Stimulated activated CD8-positive, alpha-beta memory T cell treated with anti-CD3 and anti-CD28 coated beads, Interleukin-4, amount 100 ng/mL, for 4 hours (primary cell): ENCODE measurements at places on chromosomes 5 and 9.

DNA sequence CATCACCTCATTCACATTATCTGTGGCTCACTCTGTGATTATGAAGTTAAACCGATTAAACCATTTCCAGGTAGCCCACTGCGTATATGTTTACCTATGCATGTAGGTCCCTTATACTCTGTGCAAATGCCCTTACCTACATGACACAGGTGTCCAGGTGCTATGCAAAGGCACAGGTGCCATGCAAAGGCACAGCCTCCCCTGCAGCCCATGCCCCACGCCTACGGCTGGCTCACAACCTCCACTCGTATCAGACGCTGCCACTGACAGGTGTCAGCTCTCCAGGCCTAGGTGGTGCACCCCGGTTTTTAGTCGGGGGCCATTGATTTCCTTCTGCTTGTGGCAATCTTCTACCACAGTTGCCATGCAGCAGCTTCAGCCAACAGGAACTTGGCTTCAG is 57.7 kb upstream of the IRX1 start:
- no peak for DNase-seq

DNA sequence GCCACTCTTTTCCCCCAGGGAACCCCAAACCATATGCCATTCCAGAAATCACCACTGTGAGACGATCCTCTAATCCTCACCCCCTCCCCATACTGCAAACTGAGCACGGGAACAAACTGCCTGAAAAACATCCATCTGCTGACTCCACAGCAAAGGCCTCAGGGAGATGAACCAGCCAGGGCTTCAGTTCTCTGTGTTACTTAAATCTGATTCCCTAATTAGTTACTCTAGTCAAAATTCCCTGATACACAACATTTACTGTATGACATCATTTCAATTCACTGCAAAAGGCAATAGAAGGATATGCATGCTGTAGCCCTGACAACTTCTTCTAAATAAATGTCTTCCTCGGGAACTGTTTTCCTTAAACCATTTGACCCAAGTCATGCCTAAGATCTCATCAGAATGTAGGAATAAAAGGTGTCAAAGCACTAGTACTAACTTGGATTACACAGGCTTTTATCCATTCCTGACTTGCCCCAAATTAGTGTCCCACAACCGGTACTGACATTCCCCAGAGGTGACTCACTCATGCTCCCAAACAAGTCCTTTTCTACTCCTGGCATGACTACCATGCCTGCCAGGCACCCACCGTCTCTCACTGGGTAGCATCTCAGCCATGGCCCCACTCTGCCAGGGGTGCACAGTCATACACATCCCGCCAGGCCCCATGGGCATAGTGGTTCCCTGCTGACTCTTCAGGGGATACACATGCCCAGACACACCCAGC is 35.0 kb downstream of the MTX3 start:
- no peak for DNase-seq

GRCh38 chr5:175479125-175479881 is 943 bp downstream of the SFXN1 start:
- DNase-seq = no peak

DNA sequence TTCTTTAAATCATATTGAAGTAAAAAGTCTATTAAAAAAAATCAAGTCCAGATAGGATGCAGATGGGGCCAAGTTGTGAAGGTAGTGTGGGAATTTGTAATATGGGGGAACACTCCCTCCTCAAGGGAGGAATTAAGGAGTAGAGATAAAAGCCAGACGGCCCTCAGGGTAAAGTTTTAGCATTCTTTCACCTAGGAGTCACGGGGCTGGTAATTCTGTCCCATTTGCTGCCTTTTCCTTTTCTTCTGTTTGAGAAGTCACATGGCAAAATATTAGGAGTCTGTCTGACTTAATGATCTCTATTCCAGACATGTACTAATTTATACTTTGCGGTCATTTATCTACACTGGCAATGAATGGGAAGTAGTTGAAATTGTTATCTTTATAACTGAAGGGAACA is 61.9 kb downstream of the SNX24 start:
- DNase-seq = no peak

DNA sequence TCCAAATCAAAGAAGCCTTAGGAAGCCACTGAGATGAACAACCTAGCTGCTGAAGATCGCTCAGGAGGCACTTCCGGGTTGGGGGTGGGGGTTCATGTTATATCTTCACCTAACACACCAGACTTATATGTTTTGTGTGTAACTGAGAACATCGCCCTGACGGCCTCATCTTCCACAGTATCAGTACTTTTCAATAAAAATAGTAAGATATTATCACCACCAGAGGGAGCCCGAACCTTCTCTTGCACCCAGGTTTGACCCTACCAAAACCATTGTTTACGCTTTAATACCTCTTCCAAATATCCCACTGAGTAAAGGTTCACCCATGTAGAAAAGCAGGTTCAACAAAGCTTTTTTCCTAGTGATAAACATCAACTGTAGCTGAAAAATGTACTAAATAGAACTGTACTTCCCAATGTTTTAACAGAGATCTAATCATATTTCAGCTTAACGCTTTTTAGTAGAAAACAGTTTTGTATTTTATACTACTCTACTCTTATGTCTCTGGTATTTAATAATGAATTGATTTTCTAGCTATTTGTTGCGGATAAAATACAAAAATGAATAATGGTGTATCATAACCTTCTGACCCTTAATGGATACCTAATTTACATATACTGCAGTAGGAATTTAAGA is 244.0 kb downstream of the EPB41L4A start:
- no peak for DNase-seq

GRCh38 chr5:145585-146323 is 45.5 kb upstream of the LRRC14B start:
- DNase-seq = no peak

- no peak for DNase-seq
These were observed 28.2 kb upstream of the SMAD5 start for GRCh38 chr5:136104306-136104965.

DNA sequence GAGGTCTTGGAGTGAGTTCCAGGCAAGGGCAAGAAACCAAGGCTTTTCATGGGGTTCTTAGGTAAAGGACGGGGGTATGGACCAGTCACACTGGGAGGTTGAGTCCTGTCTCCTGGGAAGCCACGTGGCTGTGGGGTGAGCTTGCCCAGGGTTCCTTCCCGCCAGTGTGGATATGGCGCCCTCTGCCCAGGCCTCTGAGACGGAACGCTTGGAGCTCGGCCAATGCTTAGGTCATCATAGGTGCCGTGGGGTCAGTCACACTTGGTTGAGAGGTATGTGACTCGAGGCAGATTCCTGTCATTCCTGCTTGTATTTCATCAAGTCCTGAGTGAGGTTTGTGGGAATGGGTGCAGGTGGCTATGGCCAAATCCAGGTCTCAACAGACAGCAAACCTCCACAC is 46.2 kb downstream of the TENT4A start:
- no peak for DNase-seq

DNA sequence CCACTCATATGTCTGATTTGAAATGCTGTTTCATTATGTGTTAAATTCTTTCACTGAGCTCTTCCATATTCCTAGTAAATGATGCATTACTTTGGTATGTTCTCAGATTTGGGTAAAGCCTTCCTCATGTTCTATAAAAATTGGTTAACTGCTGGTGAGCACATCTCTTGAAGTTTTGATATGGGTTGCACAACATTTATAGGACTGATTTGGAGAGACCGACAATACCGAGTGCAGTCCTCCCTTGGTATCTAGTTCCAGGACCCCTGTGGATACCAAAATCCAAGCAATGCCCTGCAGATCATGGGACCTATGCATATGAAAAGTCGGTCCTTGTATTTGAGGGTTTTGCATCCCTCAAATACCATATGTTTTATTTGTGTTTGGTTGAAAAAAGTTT is 37.8 kb downstream of the WDR36 start:
- no peak for DNase-seq

- no peak for DNase-seq
These were observed 596.9 kb upstream of the CDH6 start for GRCh38 chr5:30596495-30597064.

GRCh38 chr5:106116682-106117081 is 1554.1 kb downstream of the EFNA5 start:
- no peak for DNase-seq

DNA sequence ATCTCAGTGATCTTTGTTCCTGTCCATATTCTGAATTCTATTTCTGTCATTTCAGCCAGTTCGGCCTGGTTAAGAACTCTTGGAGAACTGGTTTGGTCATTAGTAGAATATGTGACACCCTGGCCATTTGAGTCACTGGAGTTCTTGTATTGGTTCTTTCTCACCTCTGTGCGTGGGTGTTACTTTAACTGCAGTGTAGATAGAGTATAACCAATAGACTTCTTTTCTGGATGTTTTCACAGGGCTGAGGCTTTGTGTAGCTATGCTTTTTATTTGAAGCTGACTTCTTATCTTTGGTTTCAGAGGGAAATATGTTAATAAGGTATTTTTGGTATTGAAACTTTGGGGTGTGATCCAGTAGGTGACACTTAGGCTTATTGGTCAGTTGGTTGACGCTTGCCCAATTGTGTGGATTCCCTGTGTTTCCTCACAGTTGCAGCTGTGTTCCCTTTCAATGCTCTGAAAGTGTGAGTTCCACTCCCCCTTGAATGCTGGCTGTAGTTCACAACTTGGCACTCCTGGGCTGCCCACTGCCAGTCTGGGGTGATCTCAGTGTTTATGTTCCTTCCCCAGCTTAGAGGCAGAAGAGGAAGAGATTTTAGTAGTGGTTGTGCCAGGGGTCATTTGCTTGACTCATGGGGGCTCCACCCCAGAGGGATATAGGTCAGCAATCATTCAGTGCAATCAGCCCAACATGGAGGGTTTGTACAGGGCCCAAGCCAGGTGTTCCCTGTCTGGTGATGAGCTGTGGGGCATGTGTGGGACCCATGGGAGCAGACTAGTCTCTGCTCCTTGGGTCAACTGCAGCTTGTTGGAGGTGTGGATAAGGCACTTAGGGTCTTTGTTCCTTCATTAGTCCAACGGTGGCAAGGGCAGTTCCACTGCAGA is 34.9 kb upstream of the TEK start:
- DNase-seq = no peak

- DNase-seq = no peak
These were observed 14.5 kb downstream of the GRAMD2B start for GRCh38 chr5:126437721-126438120.

DNA sequence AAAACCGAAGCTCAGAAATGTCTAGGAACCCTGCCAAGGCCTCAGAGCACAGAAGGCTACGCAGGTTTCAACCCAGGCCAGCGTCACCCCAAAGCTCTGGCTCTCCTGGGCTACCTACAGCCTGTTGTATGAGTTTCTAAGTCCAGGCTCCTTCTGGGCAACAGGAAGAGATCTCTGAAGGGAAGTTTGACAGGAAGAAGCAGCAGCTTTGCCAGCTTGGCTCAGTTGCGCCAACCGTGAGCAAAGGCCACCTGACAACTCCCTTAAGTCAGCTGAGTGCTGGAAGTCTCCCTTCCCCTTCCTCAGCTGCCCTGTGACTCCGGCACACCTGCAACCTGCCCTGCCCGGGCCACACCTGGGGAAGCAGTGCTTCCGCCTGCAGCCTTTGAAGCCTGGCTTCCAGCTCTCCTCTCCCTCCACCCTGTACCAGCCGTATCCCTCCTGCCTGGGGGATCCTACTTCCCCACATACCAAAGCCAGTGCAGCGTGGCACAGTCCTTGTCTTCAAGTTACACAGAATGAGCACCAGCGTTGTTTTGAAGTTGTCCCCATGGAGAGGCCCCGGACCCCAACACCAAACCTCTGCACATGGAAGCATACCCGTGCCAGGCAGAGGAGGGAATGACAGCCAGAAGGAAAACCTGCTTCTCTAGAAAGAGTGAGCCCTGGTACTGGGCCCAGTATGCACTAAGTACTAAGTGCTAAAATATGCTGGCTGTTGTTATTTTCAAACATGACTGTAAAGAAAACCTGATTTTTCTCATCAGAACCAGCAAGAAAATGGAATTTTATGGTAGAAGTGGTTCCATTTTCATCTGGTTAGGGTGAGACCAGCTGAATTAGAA is 36.5 kb downstream of the SHB start:
- DNase-seq = no peak

DNA sequence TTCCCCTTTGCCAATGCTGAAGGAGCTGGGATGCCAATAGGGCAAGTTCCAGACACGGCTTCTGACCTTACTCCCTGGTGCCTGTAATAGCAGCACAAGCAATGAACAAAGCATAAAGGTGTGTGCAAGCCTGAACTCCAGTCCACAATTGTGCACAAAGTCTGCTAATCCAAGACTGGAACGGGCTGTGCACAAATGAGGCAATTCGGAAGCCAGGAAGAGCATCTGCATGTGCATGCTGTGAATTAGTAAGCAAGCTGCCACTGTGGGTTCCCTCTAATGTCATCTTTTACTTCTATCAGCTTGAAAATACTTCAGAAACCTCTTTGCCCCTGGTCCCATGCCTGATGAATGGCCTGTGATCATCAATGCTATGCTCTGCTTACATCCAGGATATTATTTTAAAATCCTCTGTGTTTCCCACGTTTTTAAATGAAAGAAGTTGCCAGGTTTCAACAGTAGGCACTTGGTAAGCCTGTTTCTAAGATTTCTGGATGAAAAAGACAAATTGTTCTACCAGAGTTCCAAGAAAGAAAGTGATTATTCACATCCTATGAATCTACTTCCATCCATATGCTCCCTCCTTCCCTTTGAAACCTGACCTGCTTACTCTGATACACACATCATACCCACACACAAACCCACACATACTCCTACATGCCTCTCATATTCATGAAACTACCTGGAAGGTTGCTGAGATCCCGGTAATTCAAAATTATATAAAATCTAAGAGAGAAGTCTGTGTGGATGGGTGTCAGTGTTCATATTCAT is 165.7 kb downstream of the KCTD16 start:
- no peak for DNase-seq

GRCh38 chr9:125524583-125525355 is 182.2 kb downstream of the MAPKAP1 start:
- no peak for DNase-seq

GRCh38 chr5:72485430-72485974 is 21.7 kb downstream of the ZNF366 start:
- DNase-seq = no peak

GRCh38 chr5:174311121-174311520 is 265.6 kb downstream of the NSG2 start:
- DNase-seq = no peak

- DNase-seq = no peak
These were observed 5.3 kb upstream of the ACO1 start for GRCh38 chr9:32378993-32379729.

- no peak for DNase-seq
These were observed 159.3 kb downstream of the RGS3 start for GRCh38 chr9:113622600-113623400.

- DNase-seq = no peak
These were observed 559.4 kb downstream of the DNAH5 start for GRCh38 chr5:13385066-13385465.

DNA sequence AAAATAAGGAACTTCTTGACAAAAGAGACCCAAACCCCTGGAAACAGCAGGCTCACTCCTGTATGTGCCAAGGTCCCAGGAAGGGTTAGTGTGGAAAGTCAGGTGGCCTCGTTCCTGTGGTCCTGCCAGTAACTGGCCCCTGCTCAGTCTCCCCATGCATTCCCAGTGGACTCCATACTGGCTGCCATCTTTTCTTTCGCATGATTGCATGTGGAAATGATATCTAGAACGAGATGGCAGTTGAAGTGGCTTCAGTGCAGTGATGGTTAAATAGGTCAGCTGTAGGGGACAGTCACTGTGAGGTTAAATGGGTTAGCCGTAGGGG is 30.4 kb downstream of the AHRR start:
- no peak for DNase-seq

GRCh38 chr9:137312852-137313325 is 10.8 kb upstream of the NRARP start:
- no peak for DNase-seq
